ENCODE measurements at places on chromosomes 5 and 9.

- no peaks in the 10 kb centered on the region for H3K27me3 ChIP-seq
- H3K27ac ChIP-seq: peak within 1 kb of the TSS; percentile 95
- peaks cover 68% of the 10 kb centered on the region for H3K4me1 ChIP-seq
- peak; percentile 85 for DNase-seq
These were observed at the start of gene HRCT1 for GRCh38 chr9:35905912-35906679. TSS of gene HRCT1 (plus strand) at chr9:35906202. CDS start at chr9:35906288, 86 bp downstream.

DNA sequence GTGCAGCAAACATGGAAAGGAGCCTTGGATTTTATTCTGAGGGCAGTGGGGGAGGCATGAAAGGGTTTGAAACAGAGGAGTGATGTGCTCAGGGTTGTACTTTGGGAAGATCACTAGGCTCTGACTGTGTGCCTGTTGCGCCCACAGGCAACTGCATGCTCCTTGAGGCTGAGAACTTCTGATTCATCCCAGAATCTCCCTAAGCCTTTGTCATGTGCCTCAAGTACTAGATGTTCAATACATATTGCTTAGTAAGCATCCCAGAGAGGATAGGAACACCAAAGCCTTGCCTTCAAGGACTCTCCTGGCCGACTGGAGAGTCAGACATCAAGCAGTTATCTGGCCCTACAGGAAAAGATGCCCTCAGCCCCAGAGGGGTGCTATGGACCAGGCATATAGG is 54.1 kb downstream of the ARHGEF37 start:
- H3K27ac ChIP-seq: no peak overlapping the region
- no peak for DNase-seq
- no peaks in the 10 kb centered on the region for H3K27me3 ChIP-seq
- no peak overlapping the region for H3K4me3 ChIP-seq
- H3K4me1 ChIP-seq: peaks cover 21% of the 10 kb centered on the region

- H3K4me3 ChIP-seq: no peak overlapping the region
- peaks cover 43% of the 10 kb centered on the region for H3K4me1 ChIP-seq
- DNase-seq: no peak
These were observed 586.4 kb downstream of the ACTL7B start for GRCh38 chr9:108269371-108269770.

GRCh38 chr5:146419696-146420095 is 27.4 kb upstream of the TCERG1 start:
- H3K4me1 ChIP-seq: no peaks in the 10 kb centered on the region
- H3K27me3 ChIP-seq: no peaks in the 10 kb centered on the region
- H3K4me3 ChIP-seq: no peak overlapping the region

DNA sequence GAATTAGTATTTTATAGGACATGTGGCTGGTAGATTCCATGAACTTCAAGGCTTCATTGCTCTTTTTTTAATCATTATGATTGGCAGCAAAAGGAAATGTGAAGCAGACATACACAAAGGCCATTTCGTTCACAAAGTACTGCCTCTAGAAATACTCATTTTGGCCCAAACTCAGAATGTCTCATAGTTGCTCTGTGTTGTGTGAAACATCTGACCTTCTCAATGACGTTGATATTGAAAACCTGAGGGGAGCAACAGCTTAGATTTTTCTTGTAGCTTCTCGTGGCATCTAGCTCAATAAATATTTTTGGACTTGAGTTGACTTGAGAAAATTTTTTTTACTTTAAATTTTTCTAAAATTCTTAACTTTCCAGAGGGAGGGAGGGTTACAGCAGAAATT is 12.4 kb downstream of the KCNV2 start:
- H3K27ac ChIP-seq: no peak overlapping the region
- no peak for DNase-seq
- H3K4me3 ChIP-seq: no peak overlapping the region

- H3K27ac ChIP-seq: no peak overlapping the region
- H3K36me3 ChIP-seq: no peaks in the 10 kb centered on the region
- H3K4me1 ChIP-seq: peaks cover 51% of the 10 kb centered on the region
- H3K27me3 ChIP-seq: no peaks in the 10 kb centered on the region
- no peak for DNase-seq
These were observed 179.7 kb upstream of the ANKRD55 start for GRCh38 chr5:56412601-56413379.

DNA sequence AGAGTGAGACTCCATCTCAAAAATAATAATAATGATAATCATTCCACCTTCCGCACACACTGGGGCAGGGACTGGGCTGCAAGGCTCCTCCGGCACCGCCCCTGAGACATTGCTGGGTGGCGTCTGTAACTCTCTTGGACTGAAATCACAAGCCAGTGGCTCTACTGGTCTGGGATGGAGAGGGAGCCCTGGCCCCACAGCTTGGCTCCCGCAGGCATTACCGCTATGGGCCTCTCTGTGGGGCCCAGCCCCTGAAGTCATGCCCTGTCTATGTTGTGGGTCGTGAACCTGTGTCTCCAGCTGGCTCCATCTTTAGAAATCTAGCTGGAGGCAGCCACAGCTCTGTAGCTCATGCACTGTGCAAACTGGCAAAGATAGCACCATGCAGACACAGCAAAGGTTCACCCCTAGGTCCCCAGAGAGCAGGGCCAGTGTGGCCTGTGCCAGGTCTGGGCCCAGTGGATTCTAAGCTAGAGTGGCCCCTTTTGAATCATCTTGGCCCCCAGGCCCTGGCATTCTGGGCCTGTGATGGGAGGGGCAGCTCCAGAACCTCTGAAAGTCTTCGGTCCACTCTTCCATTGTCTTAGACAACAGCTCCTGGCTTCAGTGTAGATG is 36.1 kb upstream of the COL5A1 start:
- no peaks in the 10 kb centered on the region for H3K36me3 ChIP-seq
- DNase-seq: no peak
- peaks cover 17% of the 10 kb centered on the region for H3K4me1 ChIP-seq
- H3K27ac ChIP-seq: no peak overlapping the region
- no peak overlapping the region for H3K4me3 ChIP-seq

DNA sequence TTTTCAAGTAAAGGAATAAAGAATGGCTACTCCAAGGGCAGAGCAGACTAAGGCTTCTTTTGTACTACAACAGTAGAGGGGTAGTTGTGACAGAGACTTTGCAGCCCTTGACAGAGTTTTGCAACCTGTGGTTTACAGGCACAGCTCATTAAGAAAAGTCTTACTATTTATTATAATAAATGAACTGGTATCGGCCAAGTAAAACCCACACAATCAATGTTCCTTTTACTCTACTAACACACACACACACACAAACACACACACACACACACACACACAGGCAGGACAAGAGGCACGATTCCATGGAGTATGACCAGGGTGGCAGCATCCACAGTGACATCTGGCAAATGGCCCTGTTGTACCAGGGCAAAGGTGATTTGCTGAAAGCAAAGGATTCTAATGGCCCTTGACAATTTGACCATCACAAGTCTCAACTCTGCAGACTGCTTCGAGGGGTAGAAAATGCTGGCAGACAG is 59.1 kb upstream of the GOLPH3 start:
- no peak for DNase-seq
- no peaks in the 10 kb centered on the region for H3K27me3 ChIP-seq
- peaks cover 8% of the 10 kb centered on the region for H3K4me1 ChIP-seq
- H3K4me3 ChIP-seq: no peak overlapping the region

GRCh38 chr5:81835814-81836367 is 85.0 kb upstream of the SSBP2 start:
- H3K4me3 ChIP-seq: no peak overlapping the region
- no peaks in the 10 kb centered on the region for H3K36me3 ChIP-seq
- no peaks in the 10 kb centered on the region for H3K4me1 ChIP-seq
- H3K27ac ChIP-seq: no peak overlapping the region
- H3K27me3 ChIP-seq: no peaks in the 10 kb centered on the region

GRCh38 chr5:9115093-9115492 is 430.8 kb downstream of the SEMA5A start:
- no peak overlapping the region for H3K4me3 ChIP-seq
- no peaks in the 10 kb centered on the region for H3K27me3 ChIP-seq
- H3K27ac ChIP-seq: no peak overlapping the region
- no peak for DNase-seq
- no peaks in the 10 kb centered on the region for H3K36me3 ChIP-seq

- DNase-seq: no peak
- no peak overlapping the region for H3K27ac ChIP-seq
- H3K27me3 ChIP-seq: no peaks in the 10 kb centered on the region
These were observed 19.8 kb downstream of the IFT74 start for GRCh38 chr9:26975728-26976707.

GRCh38 chr9:113184539-113184938 is 33.7 kb downstream of the SLC31A2 start:
- H3K27ac ChIP-seq: no peak overlapping the region
- H3K27me3 ChIP-seq: no peaks in the 10 kb centered on the region
- no peak for DNase-seq
- H3K36me3 ChIP-seq: peaks cover 48% of the 10 kb centered on the region
- no peak overlapping the region for H3K4me3 ChIP-seq

GRCh38 chr5:144972317-144972716 is 801.6 kb downstream of the KCTD16 start:
- no peak overlapping the region for H3K4me3 ChIP-seq
- H3K4me1 ChIP-seq: no peaks in the 10 kb centered on the region
- no peak for DNase-seq
- H3K27ac ChIP-seq: no peak overlapping the region
- no peaks in the 10 kb centered on the region for H3K27me3 ChIP-seq

GRCh38 chr5:4068171-4068570 is 472.5 kb downstream of the IRX1 start:
- H3K4me3 ChIP-seq: no peak overlapping the region
- H3K27me3 ChIP-seq: peaks cover 36% of the 10 kb centered on the region
- H3K4me1 ChIP-seq: no peaks in the 10 kb centered on the region
- no peak overlapping the region for H3K27ac ChIP-seq

GRCh38 chr5:68033961-68034571 is 181.5 kb upstream of the PIK3R1 start:
- H3K27me3 ChIP-seq: no peaks in the 10 kb centered on the region
- peak; percentile 8 for DNase-seq
- no peak overlapping the region for H3K27ac ChIP-seq
- no peaks in the 10 kb centered on the region for H3K4me1 ChIP-seq
- H3K36me3 ChIP-seq: no peaks in the 10 kb centered on the region

GRCh38 chr5:111769541-111769940 is 12.5 kb upstream of the NREP start:
- H3K4me1 ChIP-seq: no peaks in the 10 kb centered on the region
- H3K27me3 ChIP-seq: no peaks in the 10 kb centered on the region
- no peak for DNase-seq

- no peaks in the 10 kb centered on the region for H3K27me3 ChIP-seq
- no peaks in the 10 kb centered on the region for H3K36me3 ChIP-seq
- no peaks in the 10 kb centered on the region for H3K4me1 ChIP-seq
- DNase-seq: no peak
These were observed 131.6 kb downstream of the GABRB2 start for GRCh38 chr5:161414896-161415295.

DNA sequence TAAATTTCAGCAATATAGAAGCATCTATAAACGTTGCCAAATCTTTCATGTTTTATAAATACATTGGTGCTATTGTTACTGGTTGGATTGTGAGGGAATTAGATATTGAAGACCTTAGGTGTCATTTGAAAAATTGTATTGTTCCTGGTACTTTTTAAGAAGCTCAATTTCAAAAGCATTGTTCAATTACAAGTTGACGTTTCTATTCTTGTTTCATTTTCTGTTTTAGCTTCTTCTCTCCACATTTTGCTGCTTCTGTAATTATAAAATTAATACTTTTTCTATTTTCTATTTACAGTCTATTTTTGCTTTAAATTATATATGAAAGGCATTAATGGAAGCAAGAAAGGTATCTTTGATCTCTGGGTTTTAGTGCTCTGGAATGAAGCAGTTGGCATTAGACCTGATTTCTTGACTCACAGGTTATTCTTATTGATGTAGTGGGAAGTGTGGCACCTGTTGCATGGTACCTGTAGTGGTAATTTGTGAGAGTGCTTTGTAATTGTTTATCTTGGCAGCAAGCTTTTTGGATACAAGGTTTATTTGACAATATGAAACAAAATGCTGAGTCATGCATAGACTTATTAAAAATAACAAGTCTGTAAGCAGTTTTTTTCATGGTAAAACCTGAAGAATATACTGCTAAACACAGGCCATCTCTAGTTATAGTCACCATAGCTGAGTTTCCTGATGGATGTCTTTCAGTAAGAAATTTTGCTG is 13.2 kb downstream of the MACIR start:
- no peaks in the 10 kb centered on the region for H3K27me3 ChIP-seq
- no peak overlapping the region for H3K4me3 ChIP-seq
- peak overlapping the region; percentile 72 for H3K27ac ChIP-seq
- peaks cover 44% of the 10 kb centered on the region for H3K36me3 ChIP-seq

- DNase-seq: peak; percentile 78
- no peaks in the 10 kb centered on the region for H3K36me3 ChIP-seq
- H3K27me3 ChIP-seq: no peaks in the 10 kb centered on the region
- peaks cover 6% of the 10 kb centered on the region for H3K4me1 ChIP-seq
These were observed 12.5 kb upstream of the EXOSC2 start for GRCh38 chr9:130680836-130681768.

DNA sequence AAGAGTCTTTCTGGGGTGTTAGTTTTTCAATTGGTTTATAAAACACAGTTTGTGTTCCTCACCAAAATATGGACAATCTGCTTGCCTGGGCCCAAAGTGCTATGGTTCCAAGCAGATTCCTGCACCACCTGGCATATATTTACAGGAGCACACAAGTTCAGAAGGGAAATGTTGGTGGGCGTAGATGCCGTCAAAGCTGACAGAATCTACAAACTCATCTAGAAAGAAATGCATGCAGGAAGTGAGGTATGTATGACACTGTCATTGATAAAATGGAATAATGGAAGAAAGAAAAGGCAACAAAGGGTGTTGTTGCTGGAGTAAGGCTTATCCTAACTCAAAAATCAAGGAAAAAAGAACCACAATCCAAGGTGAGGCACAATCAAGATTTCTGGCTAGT is 225.8 kb downstream of the MLLT3 start:
- no peaks in the 10 kb centered on the region for H3K36me3 ChIP-seq
- no peak for DNase-seq
- H3K27ac ChIP-seq: no peak overlapping the region

DNA sequence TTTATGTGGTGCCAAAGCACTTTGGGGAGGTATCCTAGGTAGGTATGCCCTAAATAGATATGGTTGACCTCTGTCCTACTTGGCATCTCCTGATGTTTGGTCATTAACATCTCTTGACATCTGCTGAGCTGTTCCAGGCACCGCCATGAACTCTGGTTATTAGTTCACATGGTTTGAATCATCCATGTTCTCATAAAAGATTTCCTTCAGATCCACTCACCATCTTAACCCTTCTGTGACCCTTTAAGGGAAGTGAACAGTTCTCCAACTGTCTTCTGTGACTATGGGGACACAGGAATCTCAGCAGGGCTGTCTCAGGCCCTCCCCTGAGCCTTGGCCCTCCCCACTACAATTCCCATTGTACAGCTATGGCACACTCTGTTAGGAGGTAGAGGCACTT is 167.7 kb downstream of the CDH6 start:
- H3K4me1 ChIP-seq: no peaks in the 10 kb centered on the region
- no peak overlapping the region for H3K4me3 ChIP-seq
- peak; percentile 48 for DNase-seq
- H3K27me3 ChIP-seq: no peaks in the 10 kb centered on the region

- no peaks in the 10 kb centered on the region for H3K27me3 ChIP-seq
- H3K27ac ChIP-seq: no peak overlapping the region
- DNase-seq: no peak
- H3K4me3 ChIP-seq: no peak overlapping the region
- no peaks in the 10 kb centered on the region for H3K36me3 ChIP-seq
These were observed 50.7 kb upstream of the C6 start for GRCh38 chr5:41264019-41264418.

GRCh38 chr5:171157775-171158174 is 151.3 kb upstream of the TLX3 start:
- H3K4me1 ChIP-seq: no peaks in the 10 kb centered on the region

Data from PC-9 (cell line).